ENCODE measurements at places on chromosomes 4 and X.

DNA sequence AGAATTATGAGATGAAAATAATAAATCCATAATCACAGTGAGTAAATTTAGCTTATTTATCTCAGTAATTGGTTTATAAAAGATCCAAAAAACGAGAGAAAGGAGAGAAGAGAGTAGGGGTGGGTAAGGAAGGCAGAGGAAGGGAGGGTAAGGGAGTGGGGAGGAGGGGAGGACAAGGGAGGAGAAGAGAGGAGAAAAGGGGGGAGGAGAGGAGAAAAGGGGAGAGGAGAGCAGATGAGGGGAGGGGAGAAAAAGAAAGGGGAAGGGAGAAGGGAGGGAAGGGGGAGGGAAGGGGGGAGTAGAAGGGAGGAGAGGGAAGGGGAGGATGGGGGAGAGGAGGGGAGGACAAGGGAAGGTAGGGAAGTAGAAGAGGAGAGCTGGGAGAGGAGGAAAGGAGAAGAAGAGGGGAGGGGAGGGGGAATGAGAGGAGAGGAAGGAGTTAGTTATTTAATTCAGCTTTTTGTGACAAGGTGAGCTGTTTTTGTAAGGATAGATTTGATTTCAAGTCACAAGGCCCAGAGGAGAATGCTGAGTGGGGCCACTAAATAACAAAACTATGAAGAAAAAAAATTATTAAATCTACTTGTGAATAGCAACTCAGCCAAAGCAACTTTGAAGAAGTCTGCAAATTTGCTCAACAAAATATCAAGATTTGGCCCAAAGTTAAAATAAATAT is 454.3 kb downstream of the ARAP2 start:
- no peak for DNase-seq

- no peak for DNase-seq
These were observed 347.2 kb upstream of the DDX53 start for GRCh38 chrX:22652596-22652995.

- DNase-seq: no peak
These were observed 23.2 kb downstream of the PSMD10 start for GRCh38 chrX:108068121-108068520.

- DNase-seq: no peak
These were observed 905.2 kb downstream of the TRAM1L1 start for GRCh38 chr4:116180157-116180601.

DNA sequence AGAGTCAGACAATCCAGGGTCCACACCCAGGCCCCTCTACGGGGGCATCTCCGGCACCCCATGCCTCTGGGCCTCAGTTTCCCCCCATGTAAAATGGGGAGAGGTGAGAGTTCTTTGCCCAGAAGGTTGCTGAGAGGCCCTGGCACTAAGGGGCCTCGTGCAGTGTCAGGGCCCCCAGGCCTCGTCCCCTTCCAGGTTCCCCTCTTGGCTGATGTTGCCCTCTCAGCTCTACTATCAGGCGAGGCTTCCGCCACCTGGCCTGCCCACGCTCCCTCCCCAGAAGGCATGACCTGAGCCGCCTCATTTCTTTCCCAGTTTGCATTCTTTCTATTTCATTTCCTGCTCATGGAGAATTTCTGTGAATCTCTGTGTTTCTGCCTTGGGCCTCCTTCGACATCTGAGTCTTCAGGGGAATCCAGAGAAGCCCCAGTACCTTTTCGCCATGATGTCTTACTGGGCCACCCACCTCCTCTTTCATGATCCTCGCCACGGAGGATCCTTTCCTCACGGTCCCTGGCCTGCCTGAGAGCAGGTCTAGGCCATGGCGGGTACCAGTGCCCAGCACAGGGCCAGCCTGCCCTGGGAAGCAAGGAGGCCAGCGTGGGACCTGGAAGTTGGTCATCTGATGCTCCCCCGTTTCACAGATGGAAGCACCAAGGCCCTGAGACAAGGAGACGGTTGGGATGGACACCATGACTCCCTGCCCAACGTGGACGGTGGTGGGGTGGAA is 21.9 kb upstream of the MRFAP1 start:
- DNase-seq: no peak

- DNase-seq: peak; percentile 89
These were observed at the start of gene ZNF718 for GRCh38 chr4:124275-125081. TSS of gene ZNF718 (plus strand) at chr4:124501. CDS start at chr4:124671, 170 bp downstream.

GRCh38 chr4:17721496-17722355 is 59.7 kb downstream of the FAM184B start:
- peak; percentile 63 for DNase-seq

DNA sequence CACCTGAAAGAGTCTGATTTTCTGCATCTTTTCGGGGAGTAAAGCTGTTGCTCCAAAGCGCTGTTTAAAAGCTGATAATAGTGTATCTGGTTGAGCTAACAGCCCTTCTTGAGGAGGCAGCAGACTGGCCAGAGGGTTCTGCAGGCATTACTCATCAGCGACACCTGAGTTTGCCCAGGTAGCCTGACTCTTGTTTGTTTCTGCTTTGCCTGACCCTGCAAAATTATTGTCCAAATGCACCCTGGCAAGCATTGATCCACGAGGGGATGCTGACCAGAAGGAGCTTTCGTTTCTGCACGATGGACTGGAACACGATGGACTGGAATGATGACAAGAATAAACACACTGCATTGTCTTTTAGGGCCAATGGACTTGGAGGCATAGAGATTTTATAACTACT is 6.2 kb downstream of the CD99 start:
- no peak for DNase-seq

GRCh38 chr4:188550296-188550695 is 411.1 kb downstream of the TRIML1 start:
- DNase-seq: no peak

- DNase-seq: no peak
These were observed 60.5 kb upstream of the PGRMC2 start for GRCh38 chr4:128347930-128348660.

GRCh38 chr4:102627831-102628523 is 126.8 kb downstream of the NFKB1 start:
- no peak for DNase-seq

- no peak for DNase-seq
These were observed 2.9 kb downstream of the CHST7 start for GRCh38 chrX:46576458-46576857.

DNA sequence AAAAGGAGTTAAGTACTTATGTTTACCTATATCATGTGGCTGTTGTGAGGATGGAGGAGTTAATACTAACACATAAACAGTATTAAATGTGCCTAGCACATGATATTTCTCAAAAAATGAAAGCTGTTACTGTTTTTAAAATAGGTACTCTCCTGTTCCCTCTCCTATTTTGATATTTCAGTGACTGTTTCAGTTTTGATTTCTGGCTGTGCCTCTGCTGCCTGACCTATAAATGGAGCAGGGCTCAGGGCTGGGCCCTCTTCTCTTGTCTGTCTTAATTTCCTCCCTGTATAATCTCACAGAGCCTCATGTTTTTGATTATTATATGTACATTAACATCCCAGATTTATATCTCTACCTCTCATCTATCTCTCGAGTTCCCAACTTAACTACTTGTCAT is 93.3 kb downstream of the UGT8 start:
- no peak for DNase-seq

- no peak for DNase-seq
These were observed 55.6 kb downstream of the RTL9 start for GRCh38 chrX:110414273-110414672.

DNA sequence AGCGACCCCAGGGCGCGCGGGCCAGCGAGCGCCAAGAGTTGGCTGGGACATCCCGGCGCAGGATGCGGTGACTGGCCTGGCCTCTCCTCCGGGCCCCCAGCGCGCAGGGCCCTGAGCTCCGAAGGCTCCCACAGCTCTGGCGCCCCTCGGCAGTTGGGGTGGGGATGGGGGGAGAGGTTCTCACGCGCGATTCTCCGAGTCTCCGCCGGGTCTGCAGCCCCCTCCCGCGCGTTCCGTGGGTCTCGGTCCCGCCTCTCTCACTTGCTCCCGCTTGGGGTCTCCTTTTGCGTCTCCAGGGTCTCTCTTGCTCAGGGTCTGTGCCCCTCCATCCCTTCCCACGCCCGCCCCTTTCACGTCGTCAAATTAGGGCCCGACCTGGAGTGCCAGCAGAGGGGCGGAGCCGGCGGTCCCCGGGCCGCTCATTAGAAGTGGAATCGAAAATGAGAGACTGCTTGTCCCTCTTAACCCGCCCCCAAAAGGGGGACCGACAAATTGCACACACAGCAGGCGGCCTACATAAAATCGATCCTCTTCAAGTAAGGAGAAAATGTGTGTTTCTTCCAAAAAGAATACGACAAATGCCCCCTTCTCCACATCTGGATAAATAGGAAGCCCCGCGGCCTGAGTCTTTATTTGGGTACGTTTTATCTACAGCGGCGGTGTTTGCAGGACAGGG is 877 bp upstream of the NKX1-1 start:
- no peak for DNase-seq

DNA sequence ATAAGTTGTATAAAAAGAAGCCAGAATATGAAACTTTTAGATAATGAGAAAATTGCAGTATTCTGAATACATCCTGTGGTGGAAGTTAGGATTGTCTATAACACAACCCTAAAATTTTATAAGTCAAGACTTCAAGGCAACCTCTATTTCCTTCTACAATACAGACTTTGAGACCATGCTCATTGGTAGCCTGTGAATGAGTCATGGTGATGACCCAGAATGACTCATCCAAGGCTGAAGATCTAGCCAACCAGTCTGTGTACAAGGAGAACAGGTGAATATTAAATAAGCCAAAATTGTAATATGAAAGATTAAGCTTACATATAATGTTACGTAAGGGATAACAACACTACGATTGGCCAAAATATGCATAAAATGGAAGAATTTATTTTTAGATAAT is 475.9 kb upstream of the GALNT7 start:
- DNase-seq: no peak

- no peak for DNase-seq
These were observed 20.3 kb downstream of the ANXA5 start for GRCh38 chr4:121676345-121677075.

GRCh38 chrX:67724359-67725110 is 180.7 kb downstream of the AR start:
- no peak for DNase-seq

DNA sequence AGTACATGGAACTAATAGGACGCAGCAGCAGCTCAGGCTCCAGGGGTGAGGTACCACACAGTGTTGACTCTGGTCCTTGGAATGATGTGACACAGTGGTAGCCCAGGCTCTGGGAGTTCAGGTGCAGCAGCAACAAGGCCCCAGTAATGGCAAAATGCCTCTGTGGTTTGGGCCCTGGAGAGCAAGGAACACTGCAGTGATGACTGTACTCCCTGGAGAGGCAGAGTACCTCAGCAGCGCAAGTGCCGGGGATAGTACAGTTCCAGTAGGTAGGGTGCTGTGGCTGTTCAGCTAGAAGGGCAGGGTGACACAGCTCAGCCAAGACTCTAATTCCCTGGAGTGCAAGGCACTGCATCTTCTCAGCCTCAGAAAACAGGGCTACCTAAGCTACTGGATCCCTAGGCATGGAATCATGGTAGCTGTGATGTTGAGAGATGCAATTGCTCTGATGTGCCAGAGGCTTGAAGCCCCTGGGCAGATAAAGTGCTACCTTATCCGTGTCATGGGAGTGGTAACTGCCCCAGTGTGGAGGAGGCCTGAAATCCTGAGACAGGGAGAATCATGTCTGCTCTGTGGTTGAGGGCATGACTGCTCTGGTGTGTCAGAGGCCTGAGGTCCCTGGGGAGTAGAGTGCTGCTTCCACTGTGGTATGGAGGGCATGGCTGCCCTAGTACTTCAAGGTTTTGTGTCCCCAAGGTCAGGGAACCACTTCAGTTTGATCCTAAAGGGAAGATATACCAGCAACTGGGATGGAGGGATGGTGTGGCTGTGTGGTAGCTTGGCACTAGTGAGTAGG is 55.2 kb downstream of the AREG start:
- DNase-seq: no peak

GRCh38 chr4:155565776-155566175 is 100.9 kb upstream of the GUCY1A1 start:
- DNase-seq: no peak

DNA sequence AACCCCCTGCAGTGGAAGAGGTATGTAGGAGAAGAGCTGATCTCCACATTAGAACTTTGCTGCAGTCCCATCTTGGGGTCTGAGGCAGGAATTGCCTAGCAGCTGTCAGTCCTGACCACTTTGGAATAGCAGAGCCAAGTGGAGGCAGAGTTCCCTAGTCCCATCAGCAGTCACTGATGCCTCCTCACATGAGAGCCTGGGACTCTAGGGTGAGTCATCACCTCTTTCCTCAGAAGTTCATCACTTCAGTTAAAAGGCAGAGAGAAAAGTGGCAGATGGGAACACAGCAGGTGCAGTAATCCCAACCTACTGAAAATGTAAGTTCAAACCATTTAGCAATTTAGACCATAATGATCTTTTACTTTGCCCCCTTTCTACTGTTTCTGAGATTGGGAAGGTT is 73.9 kb upstream of the MED14 start:
- DNase-seq: no peak

GRCh38 chr4:90951037-90951436 is 823.8 kb downstream of the CCSER1 start:
- DNase-seq: no peak

DNA sequence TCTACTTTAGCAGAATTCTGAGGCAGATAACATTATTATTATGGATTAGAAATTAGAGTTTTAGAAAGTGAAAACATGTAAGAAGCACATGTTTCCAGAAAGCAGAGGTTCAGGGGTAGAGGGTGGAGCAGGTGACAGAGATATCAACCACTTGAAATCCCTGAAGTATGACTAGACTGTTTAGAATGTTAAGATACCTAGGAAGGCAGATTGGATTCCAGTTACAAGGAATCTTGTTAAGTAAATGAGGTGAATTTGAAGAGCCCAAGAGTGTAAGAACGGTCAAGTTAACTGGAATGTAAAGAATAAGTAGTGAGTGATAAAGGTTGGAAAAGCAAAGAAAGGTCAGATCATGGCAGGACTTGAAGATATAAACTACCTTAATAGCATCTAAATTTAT is 37.6 kb downstream of the ARSJ start:
- no peak for DNase-seq

DNA sequence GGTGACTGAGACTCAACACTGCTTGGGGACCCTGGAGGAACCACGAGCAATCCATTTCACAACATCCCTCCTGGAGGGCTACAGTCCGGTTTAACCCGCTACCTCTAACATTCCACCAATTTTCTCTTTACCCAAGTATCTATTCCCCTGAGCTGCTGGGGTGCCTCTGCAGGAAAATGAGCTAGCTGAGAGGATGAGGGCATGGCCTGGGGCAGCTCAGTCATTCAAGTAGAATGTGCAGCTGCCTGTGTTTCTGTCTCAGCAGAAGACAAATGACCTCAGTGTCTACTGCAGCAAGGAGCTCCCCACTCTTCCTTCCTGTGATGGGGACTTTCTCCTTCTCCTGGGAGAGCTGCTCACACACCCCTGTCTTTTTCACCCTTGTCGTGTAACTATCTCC is 120.8 kb downstream of the ZNF518B start:
- DNase-seq: no peak

DNA sequence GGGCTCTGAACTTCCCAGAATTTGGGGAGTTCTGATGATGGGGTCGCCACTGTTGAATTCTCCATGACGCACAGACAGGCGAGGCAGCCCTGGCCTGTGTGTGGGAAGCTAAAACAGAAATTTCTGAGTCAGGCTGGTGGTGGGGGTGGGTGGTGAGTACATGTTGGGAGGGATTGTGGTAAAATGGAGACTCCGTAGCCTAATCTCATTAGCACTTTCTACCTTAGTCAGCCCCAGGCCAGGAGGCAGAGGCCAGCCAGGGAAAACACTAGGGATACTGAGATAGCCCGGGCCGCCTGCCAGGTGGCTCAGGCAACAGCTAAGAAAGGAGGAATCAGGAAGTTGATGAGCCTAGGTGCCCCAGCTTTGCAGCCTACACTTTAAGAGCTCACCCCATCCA is 39.3 kb upstream of the NHSL2 start:
- DNase-seq: no peak
